ENCODE measurements at places on chromosomes 6 and 20.

DNA sequence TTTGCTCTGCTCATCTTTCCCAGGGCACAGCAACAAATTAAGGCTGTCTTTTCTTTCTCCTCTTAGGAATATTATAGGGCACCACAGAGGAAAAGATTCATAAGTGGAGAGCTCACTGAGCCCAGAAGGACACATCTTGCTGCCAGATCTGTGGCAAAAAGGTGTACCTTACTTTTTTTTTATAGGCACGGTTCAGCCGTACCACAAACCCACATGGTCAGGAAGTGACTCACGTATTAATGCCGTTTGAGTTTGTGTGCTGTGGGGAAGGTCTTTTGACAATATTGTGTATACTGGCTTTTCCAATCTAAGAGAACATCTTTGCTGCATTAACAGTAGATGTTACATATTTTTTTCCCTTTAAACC, 28.4 kb downstream of the PAQR8 start:
- peak; percentile 62 for DNase-seq

GRCh38 chr6:22249711-22250350, 47.0 kb downstream of the PRL start:
- no peak for DNase-seq

DNA sequence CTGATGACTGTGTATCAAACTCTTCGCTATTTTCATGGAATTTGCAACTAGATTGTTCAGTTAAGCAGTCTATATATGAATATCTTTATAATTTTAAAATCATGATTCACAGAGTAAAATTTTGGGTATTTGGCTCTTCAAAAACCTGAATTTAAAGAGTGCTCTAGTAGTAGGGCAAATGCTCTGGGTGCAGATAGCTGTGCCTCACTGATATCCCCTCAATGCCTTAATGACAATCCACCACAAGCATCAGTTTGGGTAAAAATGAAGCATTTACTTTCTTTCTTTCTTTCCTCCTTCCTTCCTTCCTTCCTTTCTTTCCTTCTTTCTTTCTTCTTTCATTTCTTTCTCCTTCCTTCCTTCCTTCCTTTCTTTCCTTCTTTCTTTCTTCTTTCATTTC, 239.7 kb downstream of the ADGRB3 start:
- no peak for DNase-seq

DNA sequence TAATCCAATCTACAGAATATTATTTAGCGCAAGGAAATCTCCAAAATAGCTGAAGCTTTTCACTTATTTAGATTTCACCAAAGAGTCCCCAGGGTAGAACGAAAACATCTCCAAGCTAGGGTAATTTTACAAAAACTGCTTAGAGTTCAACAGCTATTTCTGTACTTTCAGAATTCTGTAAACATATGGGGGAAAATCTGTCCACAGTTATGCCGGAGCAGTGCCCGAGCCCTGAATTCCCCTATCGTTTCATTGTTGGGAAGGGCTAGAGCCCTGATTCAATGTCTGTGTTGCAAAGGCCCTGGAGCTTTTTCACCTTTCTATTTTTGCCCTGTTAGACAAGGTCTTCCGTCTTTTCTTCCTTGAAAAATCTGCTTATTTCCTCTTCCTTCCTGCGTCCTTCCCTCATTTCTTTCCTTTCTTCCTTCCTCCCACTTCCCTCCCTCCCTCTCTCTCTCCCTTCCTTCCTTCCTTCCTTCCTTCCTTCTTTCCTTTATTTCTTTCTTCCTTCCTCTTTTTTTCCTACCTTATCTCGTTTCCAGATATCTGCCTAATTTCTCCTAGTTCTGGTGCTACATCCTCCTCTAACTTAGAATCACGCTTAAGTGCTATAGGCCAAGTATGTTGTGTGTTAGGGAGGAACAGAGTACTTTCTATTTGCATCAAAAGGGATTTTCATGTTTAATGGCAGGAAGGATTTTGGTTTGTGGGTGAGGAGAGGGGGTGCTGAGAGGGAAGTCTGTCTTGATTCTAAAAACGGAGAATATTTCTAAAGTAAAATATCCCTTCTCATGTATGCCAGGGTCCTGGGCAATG, 122.5 kb upstream of the BMP2 start:
- no peak for DNase-seq

DNA sequence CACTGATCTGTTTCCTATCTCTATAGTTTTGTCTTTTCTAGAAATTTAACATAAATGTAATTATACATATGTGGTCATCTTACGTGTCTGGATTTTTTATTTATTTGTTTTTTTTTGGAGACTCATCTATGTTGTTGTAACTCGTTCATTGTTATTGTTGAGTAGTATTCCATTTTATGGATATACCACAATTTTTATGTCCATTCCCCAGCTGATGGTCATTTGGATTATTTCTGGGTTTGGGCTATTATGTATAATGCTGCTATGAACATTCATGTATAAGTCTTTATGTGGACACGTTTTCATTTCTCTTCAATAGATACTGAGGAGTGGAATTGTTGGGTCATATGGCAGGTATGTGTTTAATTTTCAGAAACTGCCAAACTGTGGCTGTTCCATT, 10.2 kb downstream of the DZANK1 start:
- no peak for DNase-seq

- DNase-seq, result no peak
Measured at GRCh38 chr20:24494460-24494920, 25.1 kb downstream of the SYNDIG1 start.

- DNase-seq, result no peak
Measured at GRCh38 chr6:131084982-131085381, 21.9 kb upstream of the EPB41L2 start.

GRCh38 chr6:45433533-45434380, 56.0 kb upstream of the SUPT3H start:
- DNase-seq, result no peak

- peak; percentile 46 for DNase-seq
Measured at GRCh38 chr20:10940941-10941340, 267.1 kb upstream of the JAG1 start.

GRCh38 chr6:158518191-158519127, 41.4 kb upstream of the TMEM181 start:
- peak; percentile 64 for DNase-seq

- DNase-seq, result no peak
Measured at GRCh38 chr6:138240476-138241245, 22.4 kb upstream of the PBOV1 start.

- DNase-seq, result no peak
Measured at GRCh38 chr20:63701051-63701328, 4.5 kb downstream of the TNFRSF6B start.

GRCh38 chr6:84061174-84061573, 27.6 kb downstream of the MRAP2 start:
- DNase-seq, result no peak

GRCh38 chr6:64926051-64926450, 781.0 kb downstream of the EYS start:
- DNase-seq, result no peak

DNA sequence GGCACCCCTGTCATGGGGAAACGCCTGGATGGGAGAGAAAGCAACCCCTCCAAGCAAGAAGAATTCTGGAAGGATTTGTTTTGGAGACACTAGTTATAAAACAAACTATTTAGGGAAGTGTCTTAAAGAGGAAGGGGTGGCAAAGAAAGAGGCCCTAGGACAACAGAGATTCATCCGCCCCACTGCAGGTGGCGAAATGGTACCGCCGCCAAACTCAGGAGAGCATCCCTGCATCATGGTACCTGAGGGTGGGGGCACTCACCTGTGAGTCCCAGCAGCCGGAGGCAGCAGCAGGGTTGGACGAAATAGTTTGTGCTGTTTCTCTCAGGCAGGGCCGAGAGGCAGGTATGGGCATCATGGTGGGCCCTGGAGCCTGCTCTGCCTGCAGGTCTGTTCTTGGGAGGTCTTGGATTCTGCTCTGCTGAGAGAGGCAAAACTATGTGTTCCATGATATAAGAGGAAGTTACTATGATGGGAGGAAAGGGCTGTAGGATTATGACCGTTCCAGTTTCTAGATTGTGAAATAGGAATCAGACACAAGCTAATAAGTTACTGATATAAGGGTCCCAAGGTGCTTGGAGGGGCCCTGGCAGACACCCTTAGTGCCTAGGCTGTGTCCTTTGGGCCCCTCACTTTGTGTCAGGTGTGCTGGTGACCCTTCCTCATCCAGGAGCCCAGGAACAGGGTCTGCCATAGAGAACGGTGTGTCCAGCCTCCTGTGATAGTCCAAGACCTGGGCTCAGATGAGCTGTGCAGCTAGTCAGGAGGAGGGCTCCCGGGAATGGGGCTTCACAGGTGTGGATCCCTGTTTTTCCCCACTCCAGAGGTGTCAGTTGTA, 20.4 kb downstream of the SIRPD start:
- no peak for DNase-seq

- DNase-seq, result no peak
Measured at GRCh38 chr20:32337937-32338661, 20.0 kb upstream of the ASXL1 start.

DNA sequence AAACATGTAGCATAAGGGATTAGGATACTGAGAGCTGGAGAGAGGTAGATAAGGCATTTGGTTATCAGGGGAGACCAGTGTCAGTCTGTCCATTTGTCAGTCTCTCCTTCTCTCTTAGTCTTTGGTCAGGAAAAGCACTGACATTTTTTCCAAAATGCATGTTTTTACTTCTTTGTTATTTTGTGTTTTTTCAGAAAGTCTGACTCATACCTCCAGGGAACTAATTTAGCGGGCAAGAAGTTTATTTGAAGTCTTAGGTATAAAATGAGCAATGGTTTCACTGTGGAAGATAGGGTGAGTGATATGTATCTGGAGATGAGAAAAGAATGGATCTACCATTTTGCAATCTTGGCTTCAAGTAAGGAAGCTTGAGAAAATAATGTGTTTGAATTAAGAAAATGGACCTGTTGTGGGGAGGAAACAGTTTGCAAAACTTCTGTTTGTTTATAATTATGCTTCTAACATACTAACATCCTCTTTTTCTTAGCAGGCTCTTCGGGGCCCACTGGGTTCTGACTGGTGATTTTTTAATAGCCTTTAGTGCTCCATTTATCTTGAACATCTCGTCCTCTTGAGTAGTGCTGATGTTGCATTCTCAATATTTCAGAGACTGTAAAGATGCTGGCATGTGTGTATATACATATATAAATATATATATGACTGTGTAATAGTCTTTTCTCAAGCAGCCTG, 66.9 kb upstream of the FABP7 start:
- DNase-seq, result no peak

GRCh38 chr6:127547215-127547614, 28.1 kb upstream of the MTCL3 start:
- no peak for DNase-seq

DNA sequence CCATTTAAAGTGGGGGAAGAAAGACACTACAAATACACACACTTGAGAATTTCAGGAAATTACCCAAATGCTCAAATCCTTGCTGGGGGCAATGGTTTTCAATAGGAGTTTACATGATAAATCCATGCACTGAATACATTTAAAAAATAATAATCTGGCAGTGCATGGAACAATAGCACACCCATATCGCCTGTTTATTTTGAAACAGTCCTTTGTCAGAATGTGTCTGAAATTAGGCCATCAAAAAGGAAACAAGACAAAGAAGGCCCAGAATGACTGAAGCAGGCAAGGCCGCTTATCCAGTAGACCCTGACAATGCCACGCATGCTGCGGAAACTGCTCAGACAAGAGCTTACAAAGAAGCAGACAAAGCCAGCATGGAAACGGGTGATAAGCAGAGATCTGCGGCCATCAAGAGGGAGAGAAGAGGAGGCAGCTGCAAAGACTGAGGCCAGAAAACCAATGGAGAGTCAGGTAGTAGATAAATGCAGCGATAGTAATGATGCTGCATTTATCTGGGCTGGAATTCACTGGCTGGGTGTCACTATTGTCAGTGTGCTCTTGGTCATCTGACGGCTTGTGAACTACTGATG, 211.9 kb upstream of the CNR1 start:
- no peak for DNase-seq

DNA sequence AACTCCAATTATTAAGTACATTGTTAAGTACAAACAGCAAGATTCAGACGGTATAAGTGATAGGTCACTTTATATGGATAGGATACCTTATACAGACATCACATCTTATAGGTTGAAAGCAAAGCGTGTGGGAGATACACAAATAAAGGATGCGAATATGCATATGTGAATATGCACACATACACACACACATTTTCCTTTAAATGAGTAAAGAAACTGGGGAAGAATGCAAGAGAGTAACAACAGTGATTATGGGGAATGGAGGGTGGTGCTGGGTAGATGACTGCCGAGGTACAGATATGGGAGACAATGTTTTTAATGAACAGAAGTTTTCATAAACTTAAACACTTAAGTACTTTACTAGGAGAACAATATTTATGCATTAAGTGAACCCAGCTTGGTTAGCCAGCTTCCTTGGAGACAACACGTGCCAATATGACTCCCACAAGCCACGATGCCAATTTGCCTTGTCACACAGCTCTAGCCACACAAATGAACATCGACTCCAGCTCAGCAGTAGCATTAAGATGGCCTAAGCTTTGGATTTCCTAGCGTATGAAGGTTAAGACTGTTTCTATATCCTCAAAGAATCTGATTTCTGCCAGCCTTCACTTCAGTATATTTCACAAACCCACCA, 96.6 kb downstream of the EPB41L2 start:
- no peak for DNase-seq
